Activated naive CD4-positive, alpha-beta T cell (primary cell): ENCODE measurements at places on chromosomes 7 and 10.

DNA sequence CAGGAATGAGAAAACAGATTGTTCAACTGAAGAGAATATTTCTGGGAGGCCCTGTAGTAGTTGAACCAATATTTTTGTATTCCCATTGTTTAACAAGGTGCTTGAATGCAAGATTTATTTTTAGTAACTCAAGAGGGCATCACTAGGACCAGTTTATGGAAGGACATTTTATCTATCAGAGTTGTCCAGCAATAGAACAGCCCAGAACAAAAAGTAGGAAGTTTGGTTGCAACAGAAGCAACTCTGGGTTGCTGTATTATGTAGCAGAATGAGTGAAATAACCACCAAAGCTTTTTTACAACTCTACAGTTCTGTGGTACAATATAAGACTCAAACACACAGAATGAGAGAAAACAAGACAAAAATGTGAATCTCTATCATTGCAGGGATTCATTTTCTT lies 34.7 kb downstream of the CPED1 start:
- no peak for DNase-seq

DNA sequence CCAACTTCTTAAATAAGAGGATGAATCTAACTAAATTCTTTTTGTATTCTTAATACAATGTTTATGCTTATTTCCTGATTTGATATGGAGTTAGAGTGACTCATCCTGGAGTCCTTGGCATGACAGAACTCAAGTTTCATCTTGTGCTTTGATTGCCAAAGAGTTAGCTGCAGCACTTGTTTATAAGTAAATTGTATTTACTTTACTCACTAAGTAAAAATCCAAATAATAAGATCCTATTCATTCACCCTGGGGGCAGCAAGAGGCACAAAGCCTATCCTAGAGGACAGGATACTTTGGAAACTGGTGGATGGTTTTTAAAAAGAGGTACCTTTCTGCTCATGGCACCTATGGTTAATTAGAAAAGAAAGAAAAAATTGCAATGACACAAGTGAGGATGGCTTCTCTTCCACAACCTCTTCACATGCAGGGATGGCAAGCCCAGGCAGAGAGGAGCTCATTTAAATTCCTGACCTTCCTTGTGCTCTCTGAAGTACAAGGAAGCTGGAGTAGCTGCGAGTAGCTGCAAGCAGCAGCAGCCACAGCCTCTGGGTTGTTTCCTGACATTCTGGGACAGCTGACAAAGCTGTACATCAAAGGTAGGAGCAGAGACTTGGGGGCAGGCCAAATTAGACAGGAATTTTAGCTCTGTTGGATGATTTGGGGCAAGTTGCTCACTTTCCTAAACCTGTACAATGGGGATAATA lies 28.5 kb upstream of the CROT start:
- DNase-seq: no peak

DNA sequence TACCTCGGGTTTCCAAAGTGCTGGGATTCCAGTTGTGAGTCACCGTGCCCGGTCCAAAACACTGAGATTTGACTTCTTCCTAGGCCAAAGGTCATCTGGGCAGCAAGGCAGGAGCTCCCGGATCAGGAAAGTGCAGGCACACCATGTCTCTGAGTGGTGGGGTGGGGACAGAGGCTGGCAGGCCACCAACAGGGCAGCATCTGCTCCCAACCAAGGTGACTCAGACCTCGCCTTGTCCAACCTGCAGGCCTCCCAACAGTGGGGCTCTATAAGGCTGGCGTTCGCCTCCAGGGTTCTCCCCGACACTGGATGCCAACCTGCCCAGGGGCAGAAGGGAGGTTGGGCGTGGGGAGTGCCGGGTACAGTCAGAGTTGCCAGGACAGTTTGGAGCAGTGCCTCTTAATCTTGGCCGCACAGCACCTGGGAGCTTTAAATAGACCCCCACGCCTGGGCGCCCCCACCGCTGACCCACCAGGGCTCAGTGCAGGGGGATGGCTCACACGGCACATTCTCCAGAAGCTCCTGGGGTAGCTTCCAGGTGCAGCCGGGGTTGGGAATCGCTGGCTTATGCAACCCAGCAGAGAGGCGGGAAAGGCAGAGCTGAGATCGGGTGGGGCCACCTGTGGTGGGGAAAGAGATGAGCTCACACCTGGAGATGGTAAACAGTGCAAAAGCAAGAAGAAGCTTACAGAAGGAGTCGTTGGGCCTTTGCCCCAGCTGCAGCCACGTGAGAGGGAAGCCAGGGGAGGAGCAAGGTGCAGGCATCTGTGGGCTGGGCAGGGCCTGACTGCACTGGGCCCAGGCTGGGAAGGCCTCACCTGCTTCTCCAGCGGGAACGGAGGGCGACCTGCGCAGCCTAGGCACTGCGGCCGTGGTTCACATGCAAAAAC lies 10.9 kb downstream of the CALML5 start:
- DNase-seq: no peak

- DNase-seq: no peak
Measured at GRCh38 chr10:124486635-124487034, 25.0 kb downstream of the LHPP start.
